ENCODE measurements at places on chromosomes 11 and 22.

DNA sequence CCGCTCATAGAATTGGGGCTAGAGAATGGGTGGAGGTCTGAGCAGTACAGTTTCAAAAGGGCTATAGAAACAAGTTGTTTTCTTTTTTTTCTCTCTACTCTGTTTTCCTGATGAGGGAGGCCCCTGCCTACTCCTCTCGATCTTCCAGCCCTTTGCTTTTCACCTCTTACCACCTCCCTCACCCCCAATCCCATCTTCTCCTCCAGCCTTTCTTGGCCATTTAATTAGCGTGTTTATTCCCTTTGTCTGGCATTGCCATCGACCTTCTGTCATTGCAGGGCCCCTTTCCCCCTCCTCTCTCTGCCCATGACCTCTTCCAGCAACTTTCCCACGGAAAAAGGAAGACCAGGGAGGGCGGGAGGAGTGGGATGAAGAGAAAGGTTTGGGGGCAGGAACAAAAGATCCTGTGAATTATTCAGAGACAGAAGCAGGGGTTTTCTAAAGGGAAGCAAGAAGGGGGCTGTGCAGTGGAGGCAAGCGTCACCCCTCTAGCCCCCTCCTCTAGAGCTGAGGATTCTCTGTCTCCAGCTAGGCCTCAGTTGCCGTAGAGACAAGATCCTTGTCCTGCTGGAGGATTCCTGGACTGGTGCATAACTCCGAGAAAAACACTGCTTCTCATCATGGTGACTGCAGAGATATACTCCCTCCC, 12.9 kb downstream of the DTX4 start:
- no peak for DNase-seq

DNA sequence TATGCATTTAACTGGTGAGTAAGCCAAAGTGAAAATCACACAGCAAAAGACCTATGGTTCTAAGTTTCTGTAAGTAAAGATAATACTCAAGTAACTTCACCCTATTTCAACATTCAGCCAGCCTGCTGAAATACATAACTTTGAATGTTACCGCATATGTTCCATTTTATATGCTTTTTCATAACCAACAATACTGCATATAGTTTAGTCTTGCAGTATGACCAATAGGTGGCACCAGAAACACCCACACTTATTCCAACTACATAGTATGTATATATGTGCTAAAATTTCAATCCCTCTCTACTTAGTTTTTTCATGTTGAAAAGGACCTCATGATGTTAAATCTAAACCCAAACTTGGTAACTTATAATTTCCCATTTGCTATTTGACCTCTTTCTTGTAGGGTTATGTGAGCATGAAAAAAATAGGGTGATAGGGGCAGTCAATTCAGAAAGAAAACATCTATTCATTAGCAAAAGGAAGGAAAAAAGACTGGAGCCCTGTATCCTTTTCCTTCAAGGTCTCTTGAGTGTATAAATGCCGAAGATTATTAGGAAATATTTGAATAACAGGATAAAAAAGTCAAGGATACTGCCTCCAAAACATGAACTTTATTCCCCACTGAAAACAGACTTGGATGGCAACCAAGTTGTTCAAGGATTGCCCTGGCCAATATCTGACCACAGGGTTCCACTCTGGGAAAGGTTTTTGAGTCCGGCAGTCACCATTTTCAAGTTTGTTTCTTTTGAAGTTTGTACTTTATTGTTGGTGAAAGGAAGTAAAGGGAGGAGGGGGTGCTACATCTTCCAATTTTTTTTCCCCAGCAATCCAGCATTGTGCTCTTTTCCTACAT, 23.8 kb upstream of the FZD4 start:
- DNase-seq, result no peak

- no peak for DNase-seq
These were observed 17.0 kb downstream of the YDJC start for GRCh38 chr22:21612858-21613257.

- no peak for DNase-seq
These were observed 54.1 kb upstream of the WNT7B start for GRCh38 chr22:46031066-46031465.

- no peak for DNase-seq
These were observed 12.5 kb upstream of the PARVG start for GRCh38 chr22:44168206-44168605.
